ENCODE measurements at places on chromosomes 13 and 19. TPM values are rescaled to one million over a fixed set of nuclear protein-coding genes. Genes with fewer than 3 reads are reported as not detected.

GRCh38 chr19:13150931-13151604 is 857 bp downstream of the IER2 start:
- peaks cover 17% of the 10 kb centered on the region for H3K36me3 ChIP-seq
- H3K4me3 ChIP-seq, result peak overlapping the region; percentile 89
- H3K27ac ChIP-seq, result peak overlapping the region; percentile 100
- peaks cover 3% of the 10 kb centered on the region for H3K27me3 ChIP-seq
- peak; percentile 35 for DNase-seq
- H3K4me1 ChIP-seq, result peaks cover 69% of the 10 kb centered on the region

- DNase-seq, result no peak
- no peak overlapping the region for H3K4me3 ChIP-seq
- no peaks in the 10 kb centered on the region for H3K36me3 ChIP-seq
- H3K4me1 ChIP-seq, result peaks cover 18% of the 10 kb centered on the region
- peaks cover 22% of the 10 kb centered on the region for H3K27me3 ChIP-seq
Observed at GRCh38 chr19:51120160-51120559, 4.5 kb upstream of the SIGLEC9 start.

DNA sequence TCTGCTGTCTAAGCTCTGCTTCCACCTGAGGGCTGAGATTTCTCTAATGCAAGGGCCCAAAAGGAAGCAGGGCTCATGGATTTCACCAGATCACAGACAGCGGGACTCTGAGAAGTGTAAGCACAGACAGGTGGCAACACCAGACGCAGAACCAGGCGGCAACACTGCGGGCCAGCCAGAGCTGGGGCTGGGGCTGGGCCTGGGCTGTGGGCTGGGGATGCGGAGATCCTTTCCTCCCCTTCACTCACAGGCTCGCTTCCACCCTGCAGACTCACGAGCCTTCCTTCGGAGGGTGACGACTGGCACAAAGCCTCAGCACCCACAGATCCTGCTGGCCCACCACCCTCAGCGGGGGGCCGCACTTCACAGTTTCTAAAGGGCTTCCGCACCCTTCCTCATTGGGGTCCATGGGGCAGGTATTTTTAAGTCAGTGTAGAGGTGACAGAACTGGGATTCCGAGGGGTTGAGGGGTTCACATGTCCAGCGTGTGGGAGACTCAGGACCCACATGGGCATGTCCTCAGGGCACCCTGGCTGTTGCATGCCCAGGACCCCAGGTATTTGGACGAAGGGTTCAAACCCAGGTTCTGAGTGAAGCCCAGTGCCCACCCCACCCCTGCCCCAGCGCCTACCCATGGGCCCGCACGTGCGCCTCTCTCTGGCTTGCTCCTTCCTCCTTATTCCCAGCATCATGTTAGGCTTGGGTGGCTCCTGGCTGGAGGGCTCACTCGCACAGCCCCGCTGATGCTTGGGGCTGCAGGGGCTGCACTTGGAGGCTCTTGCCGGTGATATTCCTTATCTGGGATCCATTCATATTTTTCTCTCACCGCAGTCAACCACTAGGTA is 137.3 kb upstream of the GPR12 start:
- H3K4me1 ChIP-seq, result no peaks in the 10 kb centered on the region
- H3K27ac ChIP-seq, result no peak overlapping the region
- no peak for DNase-seq
- no peaks in the 10 kb centered on the region for H3K36me3 ChIP-seq
- H3K27me3 ChIP-seq, result peaks cover 39% of the 10 kb centered on the region
- no peak overlapping the region for H3K4me3 ChIP-seq

DNA sequence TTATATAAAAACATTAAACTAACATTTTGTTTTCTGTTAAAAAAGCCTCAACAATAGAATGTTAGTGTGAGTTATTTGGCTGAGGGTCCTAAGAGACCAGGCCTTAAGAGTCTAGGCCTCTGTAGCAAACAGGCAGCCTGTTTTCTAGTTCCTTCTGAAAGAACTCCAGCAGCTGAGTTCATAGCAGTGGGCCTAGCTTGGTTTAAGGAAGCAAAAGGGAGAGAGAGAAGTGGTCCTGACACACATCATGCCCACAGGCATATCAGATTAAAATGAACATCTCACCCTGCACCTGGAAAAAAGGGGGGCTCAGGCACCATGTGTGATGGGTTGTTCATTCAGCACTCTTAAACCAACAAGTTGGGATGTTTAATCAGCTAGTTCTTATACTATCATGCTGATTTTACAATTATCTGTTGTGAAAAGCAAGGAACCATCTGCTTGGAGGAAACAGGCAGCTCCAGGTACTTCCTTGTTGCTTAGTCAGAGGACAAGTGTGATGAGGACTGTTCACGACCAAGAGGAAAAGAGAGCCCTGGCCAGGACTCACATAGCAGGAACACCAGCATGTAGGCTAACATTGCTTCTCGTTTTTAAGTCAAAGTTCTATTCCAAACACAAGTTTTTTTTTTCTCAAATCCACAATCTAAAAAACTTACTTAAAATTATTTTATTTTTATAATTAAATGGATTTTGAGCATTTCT is 81.3 kb upstream of the FRY start:
- H3K4me3 ChIP-seq, result no peak overlapping the region
- peak overlapping the region; percentile 88 for H3K27ac ChIP-seq
- no peaks in the 10 kb centered on the region for H3K27me3 ChIP-seq
- H3K36me3 ChIP-seq, result no peaks in the 10 kb centered on the region
- peaks cover 9% of the 10 kb centered on the region for H3K4me1 ChIP-seq

DNA sequence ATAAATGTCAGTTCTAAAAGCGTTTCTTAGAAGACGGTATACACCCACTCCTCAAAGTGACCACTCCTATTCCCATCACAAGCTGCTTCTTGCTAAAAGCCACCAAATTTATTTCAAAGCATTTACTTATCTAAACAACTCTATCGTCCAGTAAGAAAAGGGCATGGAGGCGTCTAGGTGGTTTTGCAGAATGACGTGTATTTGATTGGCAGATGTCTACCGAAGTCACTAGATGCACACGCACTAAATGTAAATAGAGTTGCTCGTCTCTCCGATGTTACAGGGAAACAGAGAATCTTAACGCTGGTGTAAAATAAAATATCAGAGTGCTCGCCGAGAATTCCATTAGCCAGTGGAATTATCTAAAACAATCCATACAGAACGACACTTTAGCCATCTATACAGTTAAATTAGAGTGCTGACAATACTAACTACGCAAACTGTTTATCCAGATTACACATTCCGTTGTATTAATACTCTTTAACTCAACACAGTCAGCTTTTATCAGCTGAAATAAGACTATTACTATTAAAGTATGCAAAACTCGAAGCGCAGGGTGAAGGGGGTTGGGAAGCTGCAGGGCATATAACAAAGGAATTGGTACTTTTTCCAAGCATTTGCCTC is 1.9 kb downstream of the KLF12 start:
- no peaks in the 10 kb centered on the region for H3K36me3 ChIP-seq
- DNase-seq, result no peak
- H3K27ac ChIP-seq, result no peak overlapping the region
- peaks cover 33% of the 10 kb centered on the region for H3K4me1 ChIP-seq

- H3K4me1 ChIP-seq, result no peaks in the 10 kb centered on the region
- no peak for DNase-seq
- H3K27me3 ChIP-seq, result no peaks in the 10 kb centered on the region
- H3K4me3 ChIP-seq, result no peak overlapping the region
- no peak overlapping the region for H3K27ac ChIP-seq
Observed at GRCh38 chr13:111425326-111425725, 104.9 kb downstream of the TEX29 start.

DNA sequence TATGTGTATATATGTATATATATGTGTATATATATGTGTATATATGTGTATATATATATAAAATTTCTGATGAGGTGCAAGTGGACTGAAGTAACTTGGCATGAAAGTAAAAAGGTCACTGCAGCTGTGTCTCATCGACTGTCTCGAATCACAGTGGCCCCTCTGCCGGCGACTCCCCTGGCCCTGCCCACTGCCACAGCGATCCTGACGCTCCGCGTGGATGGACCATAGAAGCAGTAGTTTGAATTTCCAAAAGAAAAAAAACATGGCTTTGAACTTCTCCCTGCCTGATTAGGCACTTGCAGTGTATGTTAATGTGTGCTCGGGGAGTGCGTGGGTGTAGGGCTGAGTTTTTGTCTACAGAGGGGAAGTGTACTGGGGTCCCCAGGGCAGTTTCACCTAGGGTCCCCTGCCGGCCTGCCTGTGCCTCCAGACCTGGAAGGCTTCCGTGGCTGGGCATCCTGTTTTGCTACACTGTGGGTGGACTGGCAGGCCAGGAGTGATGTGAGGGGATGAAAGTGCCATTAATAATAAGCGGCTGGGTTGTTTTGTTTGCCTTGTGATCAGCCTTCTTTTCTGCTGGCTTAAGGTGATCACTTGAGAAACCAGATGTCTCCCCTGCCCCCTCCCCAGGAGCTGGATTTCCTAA is 10.8 kb downstream of the ZIC5 start:
- H3K4me1 ChIP-seq, result peaks cover 8% of the 10 kb centered on the region
- peaks cover 87% of the 10 kb centered on the region for H3K27me3 ChIP-seq
- no peak for DNase-seq
- H3K36me3 ChIP-seq, result no peaks in the 10 kb centered on the region

- DNase-seq, result no peak
- H3K27ac ChIP-seq, result no peak overlapping the region
- no peak overlapping the region for H3K4me3 ChIP-seq
- H3K27me3 ChIP-seq, result peaks cover 44% of the 10 kb centered on the region
- no peaks in the 10 kb centered on the region for H3K4me1 ChIP-seq
- H3K36me3 ChIP-seq, result no peaks in the 10 kb centered on the region
Observed at GRCh38 chr13:97135883-97136282, 86.2 kb upstream of the MBNL2 start.

- no peak overlapping the region for H3K27ac ChIP-seq
- DNase-seq, result no peak
- H3K4me1 ChIP-seq, result peaks cover 58% of the 10 kb centered on the region
- H3K4me3 ChIP-seq, result no peak overlapping the region
- no peaks in the 10 kb centered on the region for H3K27me3 ChIP-seq
Observed at GRCh38 chr19:9144920-9145319, 4.7 kb downstream of the ZNF317 start.

DNA sequence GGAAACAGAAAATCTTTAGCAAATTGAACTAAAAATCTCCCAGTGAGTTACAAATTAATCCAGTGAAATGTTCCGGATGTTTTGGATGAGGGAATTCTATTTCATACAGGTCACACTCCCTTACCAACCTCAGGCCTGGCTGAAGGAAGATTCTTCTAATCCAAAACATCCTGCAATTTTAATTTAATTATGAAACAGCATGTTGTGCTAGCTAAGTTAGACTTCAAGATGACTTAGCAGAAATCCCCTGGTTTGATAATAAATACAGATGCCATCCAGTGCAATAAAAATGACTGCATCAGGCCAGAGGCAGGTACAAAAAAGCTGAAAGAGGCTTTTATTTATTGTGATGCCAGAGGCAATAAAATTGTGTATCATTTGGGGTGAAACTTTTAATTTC is 96.7 kb upstream of the CLDN10 start:
- no peaks in the 10 kb centered on the region for H3K36me3 ChIP-seq
- DNase-seq, result no peak
- no peak overlapping the region for H3K4me3 ChIP-seq
- peaks cover 5% of the 10 kb centered on the region for H3K27me3 ChIP-seq

DNA sequence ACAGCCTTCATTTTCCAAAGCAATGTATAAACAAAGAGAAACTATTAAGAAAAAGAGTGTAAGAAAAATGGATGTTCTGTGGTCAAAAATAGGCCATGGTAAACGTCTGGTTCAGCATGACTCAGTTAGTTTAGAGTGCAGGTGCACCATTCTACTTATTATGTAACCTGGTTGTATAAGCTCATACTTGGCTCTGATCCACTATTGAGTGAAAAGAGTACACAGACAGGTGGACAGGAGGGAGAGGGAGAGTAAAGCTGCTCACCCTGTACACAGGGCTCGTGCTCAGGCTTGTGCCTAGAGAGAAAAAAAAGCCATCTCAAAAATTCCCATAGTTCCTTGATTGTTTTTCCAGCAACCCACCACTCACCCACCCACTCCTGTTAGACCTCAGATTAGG is 85.8 kb upstream of the ZNF91 start:
- H3K36me3 ChIP-seq, result peaks cover 5% of the 10 kb centered on the region
- DNase-seq, result no peak
- H3K4me1 ChIP-seq, result no peaks in the 10 kb centered on the region
- no peaks in the 10 kb centered on the region for H3K27me3 ChIP-seq

DNA sequence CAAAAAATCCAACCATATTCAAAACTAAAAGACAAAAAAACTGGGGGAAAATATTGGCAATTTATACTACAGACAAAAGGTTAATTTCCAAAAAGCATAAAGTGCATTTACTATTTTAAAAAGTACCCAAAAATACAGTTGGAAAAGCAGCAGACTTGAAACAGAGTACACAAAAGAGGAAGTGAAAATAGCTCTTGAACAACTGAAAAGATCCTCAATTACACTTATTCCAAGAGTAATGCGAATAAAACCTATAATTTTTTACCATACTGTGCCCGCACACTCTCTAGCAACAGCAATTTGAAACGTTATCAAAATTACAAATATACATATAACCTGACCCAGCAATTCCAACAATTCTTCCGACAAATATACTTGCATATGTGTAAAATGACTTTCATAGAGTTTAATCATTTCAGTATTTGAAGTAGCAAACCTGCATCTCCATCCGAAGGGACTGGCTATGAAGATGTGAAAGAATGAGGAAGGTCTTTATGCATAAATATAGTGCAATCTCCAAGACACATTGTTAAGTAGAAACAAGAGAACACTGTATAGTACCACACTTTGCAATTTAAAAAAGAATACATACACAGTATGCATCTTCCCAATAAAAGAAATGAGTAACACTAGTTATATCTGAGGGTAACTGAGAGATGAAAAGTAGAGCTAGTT is 25.4 kb downstream of the ALG5 start:
- no peaks in the 10 kb centered on the region for H3K27me3 ChIP-seq
- H3K36me3 ChIP-seq, result peaks cover 7% of the 10 kb centered on the region
- H3K4me3 ChIP-seq, result no peak overlapping the region
- H3K4me1 ChIP-seq, result peaks cover 12% of the 10 kb centered on the region

GRCh38 chr13:97376981-97377380 is 57.0 kb upstream of the RAP2A start:
- no peaks in the 10 kb centered on the region for H3K27me3 ChIP-seq
- H3K36me3 ChIP-seq, result peaks cover 32% of the 10 kb centered on the region
- no peak overlapping the region for H3K27ac ChIP-seq
- no peak for DNase-seq
- H3K4me3 ChIP-seq, result no peak overlapping the region

DNA sequence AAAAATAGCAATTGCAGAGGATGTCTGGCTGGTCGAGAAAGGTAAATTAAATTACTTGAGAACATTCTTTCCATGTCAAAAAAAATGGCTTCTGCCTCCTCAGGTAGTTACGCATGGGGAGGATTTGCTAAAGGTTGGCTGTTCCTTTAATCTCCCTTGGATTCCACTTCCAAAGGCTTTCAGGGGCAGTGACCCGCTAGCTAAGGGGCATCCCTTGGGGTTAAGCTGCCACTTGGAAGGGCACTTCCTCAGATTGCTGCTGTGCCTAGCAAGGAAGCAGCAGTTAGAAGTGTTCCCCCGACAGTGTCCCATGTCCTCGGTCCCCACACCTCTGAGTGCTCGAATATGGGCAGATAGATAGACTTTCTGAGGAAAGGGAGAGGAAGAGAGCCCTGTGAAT is 108.5 kb downstream of the RGCC start:
- DNase-seq, result no peak
- no peaks in the 10 kb centered on the region for H3K27me3 ChIP-seq
- no peak overlapping the region for H3K27ac ChIP-seq
- H3K4me3 ChIP-seq, result no peak overlapping the region
- H3K36me3 ChIP-seq, result peaks cover 7% of the 10 kb centered on the region

- no peak overlapping the region for H3K27ac ChIP-seq
- no peaks in the 10 kb centered on the region for H3K4me1 ChIP-seq
- no peak overlapping the region for H3K4me3 ChIP-seq
- H3K27me3 ChIP-seq, result peaks cover 55% of the 10 kb centered on the region
- H3K36me3 ChIP-seq, result no peaks in the 10 kb centered on the region
Observed at GRCh38 chr19:40499320-40499719, 32.5 kb downstream of the SPTBN4 start.

Gene KLHL1
- polyA plus RNA-seq, result not detected

Gene DAND5
- not detected for polyA plus RNA-seq

Gene POU4F1
- not detected for polyA plus RNA-seq

Gene RFPL4A
- polyA plus RNA-seq, result not detected

Gene ZNF682
- polyA plus RNA-seq, result 3.2 TPM

All from naive B cell (primary cell).